ENCODE measurements at places on chromosomes 12 and 14.

GRCh38 chr12:87928031-87928430 lies 101.2 kb downstream of the C12orf50 start:
- DNase-seq: no peak

DNA sequence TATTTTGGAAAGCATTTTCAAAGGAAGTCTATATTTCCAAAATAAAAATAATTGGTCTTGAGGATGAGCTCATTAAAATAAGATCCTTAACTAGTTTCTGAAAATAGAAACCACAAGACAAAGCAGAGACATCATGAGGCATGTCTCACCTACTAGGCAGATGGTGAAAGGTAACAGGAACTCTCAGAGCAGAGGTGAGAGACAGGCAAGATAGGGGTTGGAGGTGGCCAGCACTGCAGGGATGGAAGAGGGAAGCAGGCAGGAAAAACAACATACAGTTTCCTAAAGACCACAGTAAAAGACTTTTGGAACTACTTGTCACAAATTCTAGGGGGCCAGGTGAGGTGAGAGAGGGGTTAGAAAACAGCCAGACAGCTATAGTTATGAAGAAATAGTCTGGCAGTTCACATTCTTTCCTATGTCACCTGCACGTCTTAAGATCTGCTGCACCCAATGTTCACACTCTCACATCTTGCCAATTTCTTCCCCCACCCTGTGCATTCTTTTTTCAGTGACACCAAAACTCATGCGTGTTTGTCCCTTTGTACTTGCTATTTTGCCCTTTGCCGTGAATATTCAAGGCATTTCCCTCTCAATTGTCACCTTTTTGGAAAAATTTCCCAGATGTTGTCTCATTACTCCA lies 341.7 kb upstream of the KITLG start:
- DNase-seq: no peak

- no peak for DNase-seq
These were observed 158.4 kb upstream of the PLXNC1 start for GRCh38 chr12:93989949-93990348.

GRCh38 chr12:25644979-25645378 lies 91.9 kb upstream of the LMNTD1 start:
- no peak for DNase-seq

GRCh38 chr12:108371801-108372344 lies 32.8 kb upstream of the CMKLR1 start:
- no peak for DNase-seq

DNA sequence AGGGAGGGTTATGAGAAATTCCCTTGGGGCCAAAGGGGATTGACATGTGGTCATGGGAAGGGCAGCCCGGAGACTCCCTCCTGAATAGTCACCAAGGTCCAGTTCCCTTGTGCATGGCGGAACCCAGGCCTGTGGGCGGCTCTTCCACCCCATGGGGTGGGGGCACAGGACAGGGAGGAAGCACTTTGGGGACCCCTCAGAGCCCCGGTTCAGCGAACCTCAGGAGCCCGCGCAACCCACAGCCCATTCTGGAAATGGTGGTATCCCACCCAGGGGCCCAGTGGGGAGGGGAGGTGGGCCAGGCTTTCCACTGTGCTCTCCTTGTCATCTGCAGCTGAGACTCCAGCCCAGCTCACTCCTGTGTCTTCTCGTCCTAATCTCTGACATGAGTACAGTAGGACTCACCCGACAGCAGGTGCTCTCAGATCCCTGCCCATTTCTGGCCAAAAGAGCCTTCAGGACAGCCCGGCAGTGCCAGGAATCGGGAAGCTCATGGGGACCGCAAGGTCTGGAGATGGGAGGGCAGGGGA lies 255.2 kb upstream of the SFSWAP start:
- DNase-seq: no peak

DNA sequence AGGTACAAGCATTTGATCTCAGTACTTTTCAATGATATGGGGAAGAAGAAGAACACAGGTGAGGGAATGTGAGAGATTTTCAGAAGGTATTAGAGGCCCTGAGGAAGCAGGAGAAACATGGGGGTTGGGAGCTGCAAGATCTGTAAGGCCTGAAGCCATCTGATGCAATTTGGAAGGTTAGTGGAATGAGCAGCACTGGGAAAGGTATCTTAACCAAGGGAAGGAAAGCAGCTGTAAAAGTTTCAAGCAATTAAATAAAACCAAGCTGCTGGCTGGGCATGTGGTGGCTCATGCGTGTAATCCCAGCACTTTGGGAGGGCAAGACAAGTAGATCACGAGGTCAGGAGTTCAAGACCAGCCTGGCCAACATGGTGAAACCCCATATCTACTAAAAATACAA lies 104.4 kb upstream of the PARP11 start:
- DNase-seq: no peak

- no peak for DNase-seq
These were observed 53.7 kb upstream of the OTOGL start for GRCh38 chr12:80045594-80045993.

DNA sequence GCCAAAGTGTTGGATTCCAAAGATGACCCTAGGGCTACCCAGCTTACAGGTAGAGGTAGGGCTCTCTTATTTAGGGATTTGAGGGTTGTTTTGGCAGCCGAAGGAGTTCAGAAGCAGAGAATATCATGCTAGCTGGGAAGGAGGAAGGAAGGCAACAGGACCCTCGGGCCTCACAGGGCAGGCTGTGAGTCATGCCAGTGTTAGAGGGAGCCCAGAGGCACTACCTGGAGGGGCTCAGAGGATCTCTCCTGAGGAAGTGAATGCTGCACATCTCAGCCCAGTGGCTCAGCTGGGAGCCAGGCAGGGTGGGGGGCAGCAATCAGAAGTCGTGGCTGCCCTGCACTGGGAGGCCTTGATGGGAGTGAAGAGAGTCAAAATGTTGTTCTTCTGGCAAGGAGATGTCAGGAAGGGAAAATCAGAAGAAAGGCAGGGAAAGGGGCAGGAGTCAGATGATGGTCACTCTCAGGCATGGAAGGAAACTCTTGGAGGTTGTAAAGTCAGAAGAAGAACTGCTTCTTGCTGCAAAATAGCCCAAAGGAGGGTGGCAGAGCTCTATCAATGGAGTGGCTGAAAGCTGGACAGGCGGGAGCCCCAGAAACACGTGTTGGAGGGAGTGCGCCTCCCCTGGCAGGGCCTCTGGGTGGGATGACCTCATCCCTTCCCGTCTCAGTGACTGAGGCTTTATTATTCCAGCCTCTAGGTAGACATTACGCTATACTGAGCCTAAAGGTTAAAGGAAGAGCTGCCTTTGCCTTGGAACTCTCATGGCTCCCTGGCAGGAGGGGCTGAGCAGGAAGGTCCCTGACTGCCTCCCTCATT lies 141.3 kb downstream of the SMOC1 start:
- no peak for DNase-seq

GRCh38 chr12:121651320-121651719 lies 18.1 kb downstream of the MORN3 start:
- DNase-seq: no peak

GRCh38 chr14:94748667-94749347 lies 21.1 kb downstream of the GSC start:
- DNase-seq: no peak

DNA sequence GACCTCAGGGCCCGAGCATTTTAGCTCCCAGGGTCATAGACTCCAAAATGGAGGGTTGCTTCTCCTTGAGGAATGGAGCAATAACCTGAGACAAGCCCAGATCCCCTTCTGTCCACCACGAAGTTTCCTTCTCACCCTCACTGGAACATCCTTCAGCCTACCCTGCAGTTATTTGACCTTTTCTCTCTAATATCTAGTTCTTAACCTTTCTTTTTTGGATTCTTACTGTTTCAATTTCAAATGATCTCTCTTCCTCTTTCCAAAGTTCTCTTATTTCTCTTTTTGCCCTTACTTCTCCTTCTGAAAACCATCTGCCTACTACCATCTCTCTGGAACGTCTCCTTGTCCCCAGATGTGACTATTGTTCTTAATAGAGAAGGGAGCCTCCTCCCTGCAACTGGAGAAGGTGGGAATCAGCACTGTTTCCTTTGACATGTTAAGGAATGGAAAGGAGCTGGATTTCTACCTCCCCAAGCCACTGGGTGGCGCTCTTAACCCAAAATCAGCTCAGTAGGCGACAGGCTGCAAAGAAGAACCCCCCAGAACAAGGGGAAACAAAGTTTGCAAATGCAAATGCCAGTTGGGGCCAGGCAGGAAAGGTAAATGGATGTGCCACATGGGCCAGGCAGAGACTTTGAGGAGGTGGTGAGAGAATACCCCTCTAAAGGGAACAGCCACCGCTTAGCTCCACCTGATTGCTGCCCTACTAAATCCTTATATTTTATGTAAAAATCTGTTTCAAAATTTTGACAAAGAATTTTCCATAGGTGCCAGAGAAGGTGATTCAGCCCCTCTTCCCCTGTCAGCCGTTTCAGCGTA lies 22.4 kb upstream of the PDE1B start:
- peak; percentile 16 for DNase-seq

- DNase-seq: no peak
These were observed 37.2 kb downstream of the HECTD1 start for GRCh38 chr14:31170411-31170810.

DNA sequence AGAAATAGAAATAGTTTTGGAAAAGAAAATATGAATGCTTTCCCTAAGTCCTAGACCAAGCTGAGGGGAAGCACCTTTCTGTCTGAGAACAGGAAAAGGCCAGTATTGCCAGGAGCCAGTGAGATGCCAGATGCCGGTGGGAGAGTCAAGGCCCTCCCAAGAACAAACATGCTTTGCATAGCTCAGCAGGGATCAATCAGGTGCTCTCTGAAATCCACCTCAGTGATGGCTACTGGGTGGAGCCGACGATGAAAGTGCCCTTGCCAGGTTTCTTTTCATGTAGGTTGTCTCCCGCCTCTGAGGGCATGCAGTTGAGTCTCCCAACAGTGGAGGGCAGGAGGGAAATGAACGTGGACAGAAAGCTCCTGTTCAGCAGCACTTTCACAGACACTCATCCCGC lies 28.3 kb downstream of the DEGS2 start:
- no peak for DNase-seq

DNA sequence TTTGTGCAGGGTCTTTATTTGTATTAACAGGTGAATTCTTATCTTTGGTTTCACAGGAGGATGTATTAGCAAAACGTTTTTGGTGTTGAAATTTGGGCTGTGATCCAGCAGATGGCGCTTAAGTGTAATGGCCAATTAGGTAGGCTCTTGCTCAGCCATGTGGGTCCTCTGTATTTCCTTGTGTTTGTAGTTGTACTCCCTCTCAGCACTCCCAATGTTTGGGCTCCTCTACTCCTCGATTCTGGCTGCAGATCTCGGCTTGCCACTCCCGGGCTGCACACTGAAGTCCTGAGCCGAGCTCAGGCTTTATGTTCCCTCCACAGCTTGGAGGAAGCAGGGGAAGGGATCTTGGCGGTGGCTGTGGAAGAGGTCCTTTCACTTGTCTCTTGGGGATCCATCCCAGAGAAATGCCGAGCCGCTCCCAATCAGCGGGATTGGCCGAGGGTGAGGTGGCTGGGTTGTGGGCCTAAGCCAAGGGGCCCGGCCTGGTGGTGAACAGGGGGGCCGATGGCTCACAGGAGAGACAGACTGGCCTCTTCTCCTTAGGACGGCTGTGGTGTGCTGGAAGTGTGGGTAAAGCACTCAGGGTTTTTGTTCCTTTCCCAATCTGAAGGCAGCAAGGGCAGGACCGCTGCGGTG lies 133.7 kb downstream of the AEBP2 start:
- no peak for DNase-seq

DNA sequence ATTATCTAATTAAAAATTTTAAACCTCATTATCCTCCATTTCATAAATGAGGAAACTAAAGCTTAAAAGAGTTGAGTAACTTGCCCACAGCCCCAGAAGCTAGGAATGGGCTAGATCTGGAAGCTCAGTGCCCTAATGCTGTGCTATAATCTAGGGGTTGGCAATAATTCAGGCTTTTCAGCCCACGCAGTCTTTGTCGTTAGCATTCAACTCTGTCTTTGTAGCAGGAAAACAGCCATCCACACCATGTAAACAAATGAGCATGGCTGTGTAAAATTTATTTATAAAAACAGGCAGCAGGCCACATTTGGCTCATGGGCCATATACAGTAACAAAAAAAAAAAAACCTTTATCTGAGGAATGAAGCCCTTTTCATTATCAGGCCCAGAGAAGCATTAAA lies 92.4 kb upstream of the OVCH1 start:
- no peak for DNase-seq

DNA sequence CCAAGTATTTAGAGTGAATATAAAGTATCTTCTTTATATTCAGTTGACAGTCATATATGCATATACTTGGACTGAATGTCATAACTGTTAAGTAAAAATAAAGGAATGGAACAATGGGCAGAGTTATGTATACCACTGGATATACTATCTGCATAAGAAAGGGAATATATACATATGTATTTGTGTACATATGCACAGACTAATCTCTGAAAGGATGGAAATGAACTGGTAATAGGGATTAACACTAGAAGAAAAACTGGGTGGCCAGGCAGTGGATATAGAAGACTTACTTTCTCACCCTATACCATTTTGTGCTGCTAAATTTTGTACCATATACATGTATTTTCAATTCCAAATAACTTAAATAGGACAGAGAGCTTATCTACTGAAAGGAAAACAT lies 200.1 kb downstream of the MED13L start:
- DNase-seq: no peak

- DNase-seq: no peak
These were observed 251.2 kb downstream of the ACSS3 start for GRCh38 chr12:81329085-81329484.

- DNase-seq: no peak
These were observed 68.7 kb downstream of the EID3 start for GRCh38 chr12:104372061-104372720.

DNA sequence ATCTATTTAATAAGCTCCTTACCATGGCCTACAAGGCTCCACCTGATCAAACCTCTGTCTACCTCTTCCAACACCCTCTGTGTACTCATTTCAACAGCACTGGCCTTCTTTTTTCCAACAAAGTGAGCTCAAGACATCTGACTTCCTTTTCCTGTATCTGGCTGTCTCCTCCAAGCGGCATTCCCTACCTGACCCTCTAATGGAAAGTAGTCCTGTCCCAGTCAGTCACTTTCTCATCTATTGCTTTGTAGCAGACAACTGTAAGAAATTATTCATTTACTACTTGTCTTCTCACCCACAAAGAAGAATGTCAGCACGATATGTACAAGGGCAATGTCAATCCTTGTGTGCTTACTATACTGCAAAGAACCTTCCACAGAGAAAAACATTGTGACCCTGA lies 149.6 kb downstream of the MED13L start:
- no peak for DNase-seq

DNA sequence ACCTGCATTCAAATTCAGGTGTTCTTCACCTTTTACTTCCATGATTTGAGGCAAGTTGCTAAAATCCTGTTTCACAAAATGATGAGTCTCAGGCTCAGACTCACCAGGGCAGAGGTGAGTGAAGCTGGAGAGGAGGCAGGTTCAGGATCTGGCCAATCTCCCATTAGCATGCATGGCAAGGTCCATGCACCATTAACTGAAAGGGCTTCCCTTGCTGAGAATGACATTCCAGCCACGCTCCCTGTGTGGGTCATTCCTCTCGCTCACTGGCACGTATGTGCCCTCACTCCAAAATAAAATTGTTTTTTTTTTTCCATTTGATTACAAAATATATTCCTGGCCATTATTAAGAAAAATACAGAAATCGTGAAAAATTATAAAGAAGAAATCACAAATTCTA lies 257.6 kb downstream of the C12orf75 start:
- DNase-seq: no peak

GRCh38 chr12:10829994-10830393 lies 3.8 kb upstream of the TAS2R10 start:
- DNase-seq: no peak

- DNase-seq: no peak
These were observed 14.9 kb downstream of the CKB start for GRCh38 chr14:103507751-103508150.

- DNase-seq: no peak
These were observed 28.1 kb downstream of the TTC6 start for GRCh38 chr14:37623426-37623951.

- DNase-seq: no peak
These were observed 116.7 kb upstream of the FOXN3 start for GRCh38 chr14:89533766-89534165.

All from hypothalamus (tissue), 51 donors.